Activated T-cell treated with anti-CD3 and anti-CD28 coated beads for 24 hours (primary cell): ENCODE measurements at places on chromosomes 5 and 9.

DNA sequence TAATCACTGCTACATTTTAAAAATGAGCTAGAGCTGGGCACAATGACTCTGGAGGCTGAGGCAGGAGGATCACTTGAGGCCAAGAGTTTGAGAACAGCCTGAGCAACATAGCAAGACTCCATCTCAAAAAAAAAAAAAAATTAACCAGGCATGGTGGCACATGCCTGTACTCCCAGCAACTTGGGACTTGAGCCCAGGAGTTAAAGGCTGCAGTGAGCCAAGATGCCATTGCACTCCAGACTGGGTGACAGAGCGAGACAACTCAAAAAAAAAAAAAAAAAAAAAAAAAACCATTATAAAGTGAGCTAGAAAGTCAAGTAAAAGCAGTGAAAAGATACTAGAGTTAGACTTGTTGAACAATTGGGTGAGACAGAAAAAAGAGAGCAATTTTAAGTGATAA lies 28.2 kb downstream of the FEM1C start:
- DNase-seq: no peak

DNA sequence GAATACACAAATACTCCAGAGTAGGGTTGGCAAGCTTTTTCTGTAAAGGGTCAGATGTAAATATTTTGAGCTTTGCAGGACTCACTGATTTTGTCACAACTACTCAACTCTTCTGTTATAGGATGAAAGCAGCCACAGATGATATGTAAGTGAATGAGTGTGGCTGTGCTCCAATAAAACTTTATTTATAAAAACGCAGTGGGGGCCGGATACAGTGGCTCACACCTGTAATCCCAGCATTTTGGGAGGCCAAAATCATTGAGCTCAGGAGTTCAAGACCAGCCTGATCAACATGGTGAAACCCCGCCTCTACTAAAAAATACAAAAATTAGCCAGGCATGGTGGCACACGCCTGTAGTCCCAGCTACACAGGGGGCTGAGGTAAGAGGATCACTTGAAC lies 69.1 kb downstream of the FBXW11 start:
- no peak for DNase-seq

- DNase-seq: no peak
These were observed 62.4 kb downstream of the DROSHA start for GRCh38 chr5:31469466-31469865.

DNA sequence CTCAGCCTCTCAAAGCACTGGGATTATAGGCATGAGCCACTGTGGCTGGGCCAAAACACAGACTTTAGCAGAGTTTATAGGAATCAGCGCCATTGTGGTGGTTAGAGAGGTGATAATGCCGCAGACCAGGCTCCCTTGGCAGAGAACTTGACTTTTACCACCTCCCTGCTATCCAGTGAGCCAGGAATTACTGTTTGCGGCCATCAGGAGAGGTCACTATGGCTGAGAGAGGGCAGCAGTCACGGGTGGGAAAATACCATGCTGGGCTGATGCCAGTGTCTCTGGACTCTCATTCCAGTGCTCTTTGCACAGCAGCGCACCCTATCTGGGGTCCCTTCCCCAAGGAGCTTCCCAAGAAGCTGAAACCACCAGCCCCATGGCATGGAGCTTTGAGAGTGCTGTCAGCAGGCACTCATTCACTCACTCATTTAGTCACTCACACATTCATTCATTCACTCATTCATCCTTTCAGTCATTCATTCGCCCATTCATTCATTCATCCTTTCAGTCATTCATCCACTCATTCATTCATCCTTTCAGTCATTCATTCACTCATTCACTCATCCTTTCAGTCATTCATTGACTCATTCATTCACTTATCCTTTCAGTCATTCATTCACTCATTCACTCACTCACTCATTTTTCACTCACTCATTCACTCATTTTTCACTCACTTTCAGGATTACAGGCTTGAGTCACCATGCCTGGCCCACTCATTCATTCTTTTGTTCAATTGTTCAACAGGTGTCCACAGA lies 27.3 kb upstream of the RNU6ATAC start:
- DNase-seq: no peak

- no peak for DNase-seq
These were observed 56.8 kb downstream of the PTCH1 start for GRCh38 chr9:95459851-95460517.

GRCh38 chr5:140327589-140327988 lies 18.8 kb downstream of the HBEGF start:
- no peak for DNase-seq

DNA sequence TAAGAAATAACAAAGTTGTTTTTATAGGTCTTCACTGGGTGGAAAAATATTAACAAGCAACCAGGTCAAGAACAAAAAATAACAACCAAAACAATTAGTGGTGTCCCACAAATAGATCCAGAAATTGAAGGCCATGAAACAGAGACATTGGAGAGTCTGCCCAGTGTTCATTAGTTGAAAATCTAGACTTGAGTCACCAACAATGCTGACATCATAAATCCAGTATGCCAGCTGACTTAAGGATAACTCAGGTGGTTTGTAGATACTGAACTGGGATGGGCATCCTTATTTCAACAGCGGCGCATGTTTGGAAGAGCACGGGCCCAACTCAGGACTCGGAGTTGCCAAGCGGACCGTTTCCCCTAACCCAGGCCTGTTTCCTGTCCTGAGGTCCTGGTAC lies 80.7 kb upstream of the TNFAIP8 start:
- DNase-seq: no peak

DNA sequence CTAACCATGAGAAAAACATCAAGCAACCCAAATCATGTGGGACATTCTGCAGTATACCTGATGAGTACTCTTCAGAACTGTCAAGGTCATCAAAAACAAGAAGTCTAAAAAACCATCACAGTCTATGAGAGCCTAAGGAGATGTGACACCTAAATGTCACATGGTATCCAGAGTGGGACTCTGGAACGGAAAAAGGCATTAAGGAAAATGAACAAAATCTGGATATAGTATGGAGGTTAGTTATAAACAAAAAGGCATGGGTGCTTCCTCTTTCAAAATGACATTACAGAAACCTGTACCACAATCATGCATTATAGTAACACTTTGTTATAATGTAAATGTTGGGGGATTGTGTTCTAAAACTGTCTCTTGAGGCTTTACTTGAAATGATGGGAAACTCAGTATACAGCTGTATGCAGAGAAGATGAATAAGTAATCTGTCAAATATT lies 47.4 kb downstream of the PRKACG start:
- DNase-seq: no peak

- no peak for DNase-seq
These were observed 86.5 kb downstream of the KLHL3 start for GRCh38 chr5:137649228-137649935.

- peak; percentile 30 for DNase-seq
These were observed 735 bp downstream of the ECPAS start for GRCh38 chr9:111483439-111483857.

GRCh38 chr9:128729766-128730517 lies 6.0 kb upstream of the ZDHHC12 start:
- no peak for DNase-seq
